ENCODE measurements at places on chromosomes 16 and 17. TPM values are rescaled to one million over a fixed set of nuclear protein-coding genes. Genes with fewer than 3 reads are reported as not detected.

DNA sequence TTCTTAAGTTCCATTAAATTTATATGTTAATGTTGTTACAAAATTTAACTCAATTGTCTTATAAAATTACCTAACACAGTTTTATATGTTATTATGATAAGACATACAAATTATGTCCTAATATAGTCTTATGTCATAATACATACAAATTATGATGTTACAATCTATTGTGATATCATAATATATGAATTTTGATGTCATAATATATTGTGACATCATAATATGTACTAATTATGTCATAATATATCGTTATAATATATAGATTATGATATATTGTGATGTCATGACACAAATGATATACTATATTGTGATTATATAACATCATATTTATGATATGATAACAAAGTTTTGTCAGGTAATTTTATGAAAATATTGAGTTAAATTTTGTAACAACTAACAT is 1789.6 kb downstream of the TP53TG3F start:
- DNase-seq: no peak

DNA sequence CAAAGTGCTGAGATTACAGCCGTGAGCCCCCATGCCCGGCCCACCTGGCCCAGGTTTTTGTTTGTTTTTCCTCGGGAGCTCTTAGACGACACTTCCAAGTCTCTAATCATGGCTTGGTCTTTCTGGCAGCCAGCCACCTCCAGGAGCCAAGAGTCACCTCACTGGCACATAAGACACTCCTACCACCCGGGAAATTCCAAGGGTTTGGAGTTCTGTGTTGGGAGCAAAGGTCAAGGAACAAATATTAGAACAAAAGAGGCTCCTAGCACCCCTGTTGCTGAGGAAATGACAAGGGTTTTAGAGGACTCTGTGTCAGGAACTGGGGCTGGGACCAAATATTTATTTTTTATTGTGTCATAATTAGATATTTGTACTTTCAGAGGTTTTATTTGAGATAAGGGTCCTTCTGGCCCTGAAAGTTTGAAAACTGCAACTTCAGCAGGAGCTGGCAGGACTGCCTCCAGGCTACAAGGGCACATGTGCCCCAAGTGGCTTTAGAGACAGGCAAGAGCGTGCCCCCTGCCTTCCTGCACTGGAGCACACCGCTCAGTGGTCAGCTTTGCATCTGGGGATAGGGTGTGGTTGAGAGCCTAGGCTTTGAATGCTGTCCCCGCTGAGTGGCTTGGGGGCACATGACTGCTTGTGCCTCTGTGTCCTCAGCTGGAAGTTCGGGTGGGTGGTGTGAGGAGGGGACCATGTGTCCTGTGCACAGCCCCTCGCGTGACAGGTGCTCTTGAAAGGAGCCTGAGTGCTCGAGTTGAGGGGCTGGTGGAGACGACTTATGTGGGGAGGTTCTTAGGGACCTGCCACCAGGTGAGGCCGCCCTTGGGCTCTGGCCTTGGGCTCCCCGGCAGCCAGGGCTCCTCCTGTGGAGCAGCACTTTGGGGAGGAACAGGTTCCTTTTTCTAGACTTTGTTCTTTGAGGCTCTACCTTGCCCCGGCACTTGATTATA is 29.7 kb downstream of the MGRN1 start:
- DNase-seq: no peak

DNA sequence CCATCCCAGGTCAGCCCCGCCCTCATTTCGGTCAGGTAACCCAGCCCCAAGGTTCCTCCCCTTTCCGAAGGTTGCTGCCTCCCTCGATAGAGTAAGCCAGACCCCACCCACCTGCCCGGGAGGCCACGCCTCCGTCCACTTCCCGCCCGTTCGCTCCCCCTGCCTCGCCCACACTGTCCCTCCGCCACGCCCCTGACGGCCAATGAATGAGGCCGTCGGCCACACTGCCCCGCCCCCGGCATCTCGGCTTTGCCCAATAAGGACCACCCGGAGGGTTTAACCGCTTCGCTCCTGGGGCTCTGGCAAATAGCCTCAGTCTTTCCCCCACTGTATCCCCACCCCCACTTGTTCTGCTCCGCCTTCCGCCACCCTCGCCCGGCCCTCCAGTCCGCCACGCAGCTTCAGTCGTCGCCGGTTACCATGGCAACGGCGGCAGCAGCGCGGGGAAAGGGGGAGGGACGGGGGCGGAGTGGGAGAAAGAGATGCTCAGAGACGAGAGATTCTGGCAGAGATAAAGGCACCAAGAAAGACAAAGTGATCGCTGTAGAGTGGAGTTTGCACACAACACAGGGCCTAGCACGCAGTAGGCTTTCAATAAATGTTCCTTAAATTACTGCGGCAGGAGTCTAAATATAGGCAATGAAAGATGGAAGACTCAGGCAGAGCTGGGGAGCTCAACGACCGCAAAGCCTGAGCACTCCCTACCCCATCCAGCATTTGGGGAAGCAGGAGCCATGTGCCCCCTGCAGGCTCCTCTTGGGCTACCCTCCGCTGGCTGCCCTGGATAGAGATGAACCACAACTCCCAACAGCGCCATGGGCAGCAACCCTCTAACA is 5.1 kb downstream of the DLG4 start:
- DNase-seq: peak; percentile 90

DNA sequence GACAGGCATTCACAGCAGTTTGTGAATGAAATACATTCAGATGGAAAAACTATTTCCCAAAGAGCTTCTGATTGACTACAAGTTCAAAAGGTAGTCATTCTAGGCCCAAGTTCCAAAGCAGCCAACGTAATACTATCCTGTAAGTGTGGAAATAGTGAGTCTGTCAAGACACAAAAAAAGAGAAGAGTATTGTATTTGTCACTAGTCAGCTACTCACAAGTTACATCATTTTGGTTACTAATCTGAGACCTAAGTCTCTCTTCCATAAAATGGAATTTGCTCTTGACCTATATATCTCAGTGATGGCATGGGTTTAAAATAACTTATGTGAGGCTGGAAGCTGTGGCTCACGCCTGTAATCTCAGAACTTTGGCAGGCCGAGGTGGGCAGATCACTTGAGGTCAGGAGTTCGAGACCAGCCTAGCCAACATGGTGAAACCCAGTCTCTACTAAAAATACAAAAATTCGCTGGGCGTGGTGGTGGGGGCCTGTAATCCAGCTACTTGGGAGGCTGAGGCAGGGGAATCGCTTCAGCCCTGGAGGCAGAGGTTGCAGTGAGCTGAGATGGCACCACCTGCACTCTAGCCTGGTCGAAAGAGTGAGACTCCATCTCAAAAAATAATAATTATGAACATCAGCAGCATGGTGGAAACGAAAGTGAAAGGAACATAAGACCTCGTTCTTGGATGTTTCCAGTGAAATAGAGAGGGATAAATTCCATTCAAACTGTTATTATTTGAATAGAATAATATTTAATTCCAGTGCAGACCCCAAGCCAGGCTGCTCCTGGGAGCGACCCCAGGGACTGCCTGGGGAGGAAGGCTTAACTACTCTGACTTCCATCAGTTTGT is 2.9 kb downstream of the CMC2 start:
- DNase-seq: no peak

- no peak for DNase-seq
Measured at GRCh38 chr17:67420994-67421393, 43.9 kb downstream of the PITPNC1 start.

- DNase-seq: no peak
Measured at GRCh38 chr17:61662741-61663140, 71.7 kb upstream of the NACA2 start.

GRCh38 chr16:77971306-77972061 is 50.9 kb upstream of the CLEC3A start:
- peak; percentile 19 for DNase-seq

GRCh38 chr16:78177987-78178386 is 78.5 kb downstream of the WWOX start:
- no peak for DNase-seq

GRCh38 chr16:80806927-80807340 is 2.5 kb upstream of the CDYL2 start:
- peak; percentile 31 for DNase-seq

DNA sequence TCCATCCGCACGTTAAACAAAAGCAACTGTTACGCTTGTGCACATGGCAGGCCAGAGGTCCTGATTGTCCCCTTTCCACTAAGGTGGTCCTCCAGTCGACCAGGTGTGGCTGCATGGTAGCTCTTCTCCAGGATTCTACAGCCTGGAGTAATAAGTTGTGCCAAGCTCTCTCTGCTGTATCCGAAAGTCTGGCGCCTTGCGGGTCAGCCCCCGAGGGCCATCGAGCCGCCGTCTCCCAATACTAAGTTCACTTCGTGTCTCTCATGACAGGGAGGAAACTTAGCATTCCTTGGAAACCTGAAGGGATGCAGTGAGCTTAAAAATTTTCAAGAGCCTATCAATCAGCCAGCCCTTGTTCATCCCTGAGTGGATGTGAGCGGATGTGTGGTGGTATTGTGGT is 5.3 kb upstream of the ENDOV start:
- DNase-seq: no peak

GRCh38 chr16:69818891-69819545 is 56.9 kb downstream of the WWP2 start:
- DNase-seq: no peak

DNA sequence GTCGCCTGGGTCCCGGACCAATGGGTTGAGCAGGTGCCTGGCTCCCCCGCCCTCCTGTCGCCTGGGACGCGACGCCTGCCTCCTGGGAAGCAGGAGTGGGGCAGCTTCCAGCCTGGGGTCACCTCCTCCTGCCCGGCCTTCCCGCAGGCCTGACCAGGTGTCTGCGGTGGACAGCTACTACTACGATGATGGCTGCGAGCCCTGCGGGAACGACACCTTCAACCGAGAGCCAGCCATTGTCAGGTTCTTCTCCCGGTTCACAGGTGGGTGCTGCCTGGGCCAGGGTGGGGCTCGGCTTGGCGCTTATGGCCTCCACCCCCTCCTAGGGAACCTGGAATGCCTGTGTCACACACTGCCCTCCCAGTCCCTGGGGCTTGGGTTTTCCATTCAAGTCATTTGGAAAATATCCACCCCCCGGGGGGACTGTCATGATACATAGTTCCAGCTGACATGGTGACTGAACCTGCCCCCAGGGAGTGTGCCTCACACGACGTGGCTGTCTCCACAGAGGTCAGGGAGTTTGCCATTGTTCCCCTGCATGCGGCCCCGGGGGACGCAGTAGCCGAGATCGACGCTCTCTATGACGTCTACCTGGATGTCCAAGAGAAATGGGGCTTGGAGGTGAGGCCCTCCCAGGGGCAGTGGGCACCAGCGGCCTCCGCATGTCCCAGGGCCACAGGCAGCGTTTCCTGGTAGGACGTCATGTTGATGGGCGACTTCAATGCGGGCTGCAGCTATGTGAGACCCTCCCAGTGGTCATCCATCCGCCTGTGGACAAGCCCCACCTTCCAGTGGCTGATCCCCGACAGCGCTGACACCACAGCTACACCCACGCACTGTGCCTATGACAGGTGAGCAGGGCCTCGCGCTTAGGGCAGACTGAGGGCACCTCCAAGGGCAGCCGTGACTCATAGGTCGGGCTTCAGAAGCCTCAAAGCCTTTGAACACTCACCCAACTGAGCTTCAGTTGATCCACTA is 2.3 kb downstream of the DNASE1 start:
- DNase-seq: no peak

- no peak for DNase-seq
Measured at GRCh38 chr16:1428511-1428910, 2.4 kb upstream of the PERCC1 start.

- DNase-seq: no peak
Measured at GRCh38 chr16:67226295-67226803, 581 bp upstream of the TMEM208 start.

DNA sequence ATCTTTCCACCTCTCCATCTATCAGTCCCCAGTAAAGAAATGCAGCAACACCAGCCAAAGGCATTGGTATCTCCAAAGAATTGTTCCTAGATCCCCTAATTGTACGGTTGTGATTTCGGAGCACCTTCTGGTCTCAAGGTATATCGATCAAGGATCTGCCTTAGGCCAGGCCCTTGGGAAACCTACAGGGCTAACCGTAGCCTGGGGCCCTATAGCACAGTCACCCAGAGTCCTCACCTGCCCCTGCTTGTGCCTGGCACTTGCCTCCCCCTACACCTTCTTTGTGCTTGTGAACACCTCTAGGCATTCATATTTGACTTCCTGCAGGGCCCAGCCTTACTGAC is 16.8 kb upstream of the AURKB start:
- no peak for DNase-seq

DNA sequence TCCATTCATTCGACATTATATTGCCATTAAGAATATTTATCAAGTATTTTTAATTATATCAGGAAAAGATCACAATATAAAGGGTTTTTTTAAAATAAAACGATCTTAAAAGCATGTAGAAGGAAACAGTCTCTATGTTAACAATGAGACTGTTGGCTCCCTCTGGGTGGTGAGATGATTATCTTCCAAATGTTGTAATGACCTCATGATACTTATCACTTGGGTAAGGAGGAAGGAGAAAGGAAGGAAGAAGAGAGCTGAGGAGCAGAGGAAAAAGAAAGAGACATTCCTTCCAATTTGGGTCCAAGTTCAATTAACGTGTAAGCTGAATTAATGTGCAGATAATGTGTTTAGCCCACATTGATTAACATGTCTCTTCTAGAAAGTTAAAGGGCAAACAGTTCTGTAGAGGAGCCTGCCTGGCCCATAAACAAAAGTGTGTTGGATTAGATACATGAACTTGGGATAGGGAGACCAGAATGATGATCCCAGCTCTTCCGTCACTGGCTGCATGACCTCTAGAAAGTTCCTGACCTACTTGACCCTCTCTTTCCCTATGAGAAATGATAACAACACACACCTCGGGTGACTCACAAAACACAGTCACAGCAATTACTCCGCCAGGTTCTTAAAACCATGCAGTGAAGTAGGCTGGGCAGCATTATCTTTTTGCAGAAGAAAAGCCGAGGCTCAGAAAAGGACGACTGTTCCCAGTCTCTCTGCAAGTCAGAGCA is 32.0 kb downstream of the PIMREG start:
- DNase-seq: no peak

GRCh38 chr16:74633686-74634085 is 26.8 kb upstream of the GLG1 start:
- DNase-seq: no peak

DNA sequence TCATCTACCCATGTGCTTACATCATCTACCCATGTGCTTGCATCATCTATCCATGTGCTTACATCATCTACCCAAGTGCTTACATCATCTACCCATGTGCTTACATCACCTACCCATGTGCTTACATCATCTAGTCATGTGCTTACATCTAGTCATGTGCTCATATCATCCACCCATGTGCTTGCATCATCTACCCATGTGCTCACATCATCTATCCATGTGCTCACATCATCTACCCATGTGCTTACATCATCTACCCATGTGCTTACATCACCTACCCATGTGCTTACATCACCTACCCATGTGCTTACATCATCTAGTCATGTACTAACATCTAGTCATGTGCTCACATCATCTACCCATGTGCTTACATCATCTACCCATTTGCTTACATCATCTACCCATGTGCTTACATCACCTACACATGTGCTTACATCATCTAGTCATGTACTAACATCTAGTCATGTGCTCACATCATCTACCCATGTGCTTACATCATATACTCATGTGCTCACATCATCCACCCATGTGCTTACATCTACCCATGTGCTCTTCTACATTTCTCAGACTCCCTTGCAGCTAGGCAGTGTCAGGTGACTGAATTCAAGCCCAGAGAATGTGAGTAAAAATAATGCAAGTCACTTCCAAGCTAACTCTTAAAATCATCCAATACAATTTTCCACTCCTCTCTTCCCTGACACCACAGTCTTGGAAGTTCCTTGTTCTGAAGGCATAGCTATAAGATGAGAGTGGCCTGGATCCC is 196.8 kb downstream of the CBLN1 start:
- DNase-seq: no peak

GRCh38 chr16:29825145-29826044 is 5.1 kb downstream of the MVP start:
- peak; percentile 97 for DNase-seq

The FADS6 gene
- not detected for total RNA-seq

The KRT9 gene
- total RNA-seq: not detected

The TBC1D3 gene
- not detected for total RNA-seq

The GPR179 gene
- not detected for total RNA-seq

The BIRC5 gene
- 218 TPM for total RNA-seq
